Stimulated activated CD8-positive, alpha-beta memory T cell treated with anti-CD3 and anti-CD28 coated beads, Interleukin-7, amount 100 ng/mL, for 24 hours (primary cell): ENCODE measurements at places on chromosomes 16 and 17.

GRCh38 chr17:48615963-48616716 is 1.0 kb upstream of the HOXB8 start:
- DNase-seq = no peak

- DNase-seq = no peak
These were observed 149.0 kb downstream of the NTN1 start for GRCh38 chr17:9170336-9170735.

DNA sequence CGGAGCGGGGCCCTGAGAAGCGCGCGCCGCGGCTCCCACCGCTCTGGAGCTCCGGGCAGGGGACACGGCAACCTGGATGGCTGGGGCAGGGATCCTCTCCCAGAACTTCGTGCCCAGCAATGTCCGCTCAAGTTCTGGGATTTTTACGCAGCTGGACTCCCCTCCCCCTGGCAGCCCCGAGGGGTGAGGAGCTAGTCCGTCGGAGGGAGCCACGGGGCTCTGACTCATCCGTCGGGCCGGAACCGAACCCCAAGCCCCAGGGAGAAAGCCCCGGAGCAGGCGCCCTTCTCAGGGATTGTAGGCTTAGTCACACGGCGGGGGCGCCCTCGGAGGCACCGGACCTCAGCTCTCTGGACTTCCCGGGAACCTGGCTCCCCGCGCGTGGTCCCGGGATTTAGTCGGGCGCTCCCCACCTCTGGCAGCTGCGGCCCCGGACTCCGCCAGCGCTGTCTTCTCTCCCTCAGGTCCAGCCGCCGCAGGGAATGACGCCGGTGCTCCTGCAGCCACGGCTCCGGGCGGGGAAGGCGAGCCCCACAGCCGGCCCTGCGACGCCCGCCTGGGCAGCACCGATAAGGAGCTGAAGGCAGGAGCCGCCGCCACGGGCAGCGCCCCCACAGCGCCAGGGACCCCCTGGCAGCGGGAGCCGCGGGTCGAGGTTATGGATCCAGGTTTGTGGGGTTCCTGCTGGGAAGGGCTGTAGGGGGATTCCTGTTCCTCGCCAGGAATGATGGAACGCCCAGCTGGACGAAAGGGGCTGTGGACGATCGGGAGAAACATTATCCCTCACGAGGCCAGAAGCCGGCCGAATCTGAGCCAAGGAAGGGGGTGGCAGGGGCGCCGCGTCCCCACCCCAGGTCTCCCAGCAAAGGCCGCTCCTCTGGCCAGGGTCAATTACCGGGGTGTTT is 830 bp downstream of the SPHK1 start:
- DNase-seq = no peak

DNA sequence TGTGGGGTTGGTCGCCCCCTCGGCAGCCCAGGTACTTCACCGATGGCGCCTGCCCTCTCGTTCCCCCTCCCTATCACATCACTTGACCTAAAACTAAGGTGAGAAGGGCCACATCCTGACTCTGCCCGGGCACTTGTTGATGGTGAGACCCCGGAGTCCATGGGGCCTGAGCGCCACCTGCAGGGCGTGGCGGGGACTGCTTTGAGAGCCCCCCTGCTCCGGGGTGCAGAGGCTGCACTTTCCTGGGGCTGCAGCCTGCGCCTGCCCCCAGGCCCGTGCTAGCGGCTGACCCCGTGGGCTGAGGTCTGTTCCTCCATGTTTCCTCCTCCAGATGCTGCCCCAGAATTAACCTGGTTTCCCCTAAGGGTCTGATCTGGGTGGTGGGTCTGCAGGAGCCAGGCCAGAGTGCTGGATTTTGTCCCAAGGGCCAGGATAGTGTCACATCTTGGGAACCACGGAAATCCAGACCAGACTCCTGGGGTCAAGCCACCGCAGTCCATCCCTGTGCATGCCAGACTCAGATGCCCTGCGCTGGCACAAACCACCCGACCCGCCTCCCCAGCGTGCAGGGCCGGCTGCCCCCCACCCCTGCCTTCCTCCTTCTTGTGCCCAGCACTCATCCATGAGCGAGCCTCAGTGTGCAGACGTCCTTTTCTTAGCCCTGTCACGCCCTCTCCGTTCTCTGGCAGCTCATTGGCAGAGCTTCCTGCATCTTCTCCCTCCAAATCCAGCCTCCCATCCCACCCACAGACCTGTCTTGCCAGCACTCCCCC is 2.7 kb downstream of the NDUFAF8 start:
- DNase-seq = peak; percentile 54
